ENCODE measurements at places on chromosomes 13 and 19.

DNA sequence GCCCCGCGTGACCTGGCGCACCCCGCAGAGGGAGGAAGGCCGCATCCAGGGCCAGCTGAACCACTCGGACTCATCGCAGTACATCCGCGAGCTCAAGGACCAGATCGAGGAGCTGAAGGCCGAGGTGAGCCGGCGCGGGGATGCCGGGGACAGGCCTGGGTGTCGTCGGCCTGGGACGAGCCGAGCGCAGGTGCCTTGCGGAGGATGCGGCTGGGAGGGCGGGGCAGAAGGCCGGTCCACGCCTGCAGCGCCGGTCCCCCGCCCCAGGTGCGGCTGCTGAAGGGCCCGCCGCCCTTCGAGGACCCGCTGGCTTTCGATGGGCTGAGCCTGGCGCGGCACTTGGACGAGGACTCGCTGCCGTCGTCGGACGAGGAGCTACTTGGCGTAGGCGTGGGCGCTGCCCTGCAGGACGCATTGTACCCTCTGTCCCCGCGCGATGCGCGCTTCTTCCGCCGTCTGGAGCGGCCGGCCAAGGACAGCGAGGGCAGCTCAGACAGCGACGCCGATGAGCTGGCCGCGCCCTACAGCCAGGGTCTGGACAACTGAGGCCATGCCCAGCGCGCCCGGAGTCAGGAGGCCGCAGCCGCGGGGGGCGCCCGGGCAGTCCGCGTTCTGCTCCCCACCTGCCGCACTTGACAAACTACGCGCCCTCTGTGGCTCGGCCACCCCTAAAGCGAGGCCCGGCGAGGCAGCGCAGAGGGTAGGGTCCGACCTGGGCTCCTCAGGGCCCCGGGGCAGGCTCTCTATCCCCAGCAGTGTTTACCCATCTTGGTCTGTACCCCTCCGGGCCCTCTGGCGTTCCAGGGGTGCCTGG lies 10.8 kb downstream of the PRR36 start:
- DNase-seq, result no peak

DNA sequence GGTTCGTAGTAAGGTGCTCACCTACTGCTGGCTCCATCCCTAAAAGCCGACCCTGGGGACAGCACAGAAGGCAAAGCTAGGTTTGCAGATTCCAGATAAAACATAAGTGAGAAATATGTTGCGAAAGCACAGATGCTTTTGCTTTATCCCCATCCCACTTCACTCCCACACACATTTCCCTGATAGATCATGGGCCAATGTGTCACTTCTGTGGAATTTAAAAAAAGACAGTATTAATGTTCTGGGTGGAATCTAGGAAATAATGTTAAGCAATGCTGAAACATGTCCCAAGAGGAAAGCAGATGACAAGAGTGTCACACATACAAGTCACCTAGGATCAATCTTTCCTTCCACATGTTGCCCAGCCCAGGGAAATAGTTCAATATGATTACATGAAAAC lies 661.0 kb upstream of the MIR17HG start:
- no peak for DNase-seq

- no peak for DNase-seq
Observed at GRCh38 chr13:28503182-28503967, 8.4 kb upstream of the FLT1 start.

DNA sequence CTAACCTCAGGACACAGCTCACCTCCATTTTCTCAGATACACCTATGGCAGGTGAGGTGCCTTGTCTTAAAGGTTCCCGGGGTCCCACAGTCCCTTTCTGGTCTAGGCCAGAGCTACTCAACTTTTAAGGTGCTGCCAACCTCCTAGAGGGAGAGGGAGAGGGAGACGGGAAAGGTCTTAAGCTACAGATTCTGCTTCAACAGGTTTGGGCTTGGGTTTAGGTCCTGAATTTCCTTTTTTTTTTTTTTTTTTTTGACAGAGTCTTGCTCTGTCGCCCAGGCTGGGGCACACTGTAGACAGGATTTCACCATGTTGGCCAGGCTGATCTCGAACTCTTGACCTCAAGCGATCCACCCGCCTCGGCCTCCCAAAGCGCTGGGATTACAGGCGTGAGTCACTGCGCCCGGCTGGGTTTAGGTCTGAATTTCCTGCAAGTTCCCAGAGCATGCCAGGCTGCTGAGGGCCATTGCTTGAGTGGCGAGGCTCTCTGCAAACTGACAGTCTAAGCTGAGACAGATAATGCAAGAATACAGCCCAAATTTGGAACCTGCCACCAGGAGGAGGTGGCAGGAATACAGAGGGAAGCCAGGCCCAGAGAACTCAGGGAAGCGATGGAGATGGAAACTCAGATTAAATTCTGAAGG lies 7.8 kb upstream of the SYCN start:
- DNase-seq, result no peak

GRCh38 chr13:110506859-110507566 lies 54.5 kb downstream of the RAB20 start:
- no peak for DNase-seq

DNA sequence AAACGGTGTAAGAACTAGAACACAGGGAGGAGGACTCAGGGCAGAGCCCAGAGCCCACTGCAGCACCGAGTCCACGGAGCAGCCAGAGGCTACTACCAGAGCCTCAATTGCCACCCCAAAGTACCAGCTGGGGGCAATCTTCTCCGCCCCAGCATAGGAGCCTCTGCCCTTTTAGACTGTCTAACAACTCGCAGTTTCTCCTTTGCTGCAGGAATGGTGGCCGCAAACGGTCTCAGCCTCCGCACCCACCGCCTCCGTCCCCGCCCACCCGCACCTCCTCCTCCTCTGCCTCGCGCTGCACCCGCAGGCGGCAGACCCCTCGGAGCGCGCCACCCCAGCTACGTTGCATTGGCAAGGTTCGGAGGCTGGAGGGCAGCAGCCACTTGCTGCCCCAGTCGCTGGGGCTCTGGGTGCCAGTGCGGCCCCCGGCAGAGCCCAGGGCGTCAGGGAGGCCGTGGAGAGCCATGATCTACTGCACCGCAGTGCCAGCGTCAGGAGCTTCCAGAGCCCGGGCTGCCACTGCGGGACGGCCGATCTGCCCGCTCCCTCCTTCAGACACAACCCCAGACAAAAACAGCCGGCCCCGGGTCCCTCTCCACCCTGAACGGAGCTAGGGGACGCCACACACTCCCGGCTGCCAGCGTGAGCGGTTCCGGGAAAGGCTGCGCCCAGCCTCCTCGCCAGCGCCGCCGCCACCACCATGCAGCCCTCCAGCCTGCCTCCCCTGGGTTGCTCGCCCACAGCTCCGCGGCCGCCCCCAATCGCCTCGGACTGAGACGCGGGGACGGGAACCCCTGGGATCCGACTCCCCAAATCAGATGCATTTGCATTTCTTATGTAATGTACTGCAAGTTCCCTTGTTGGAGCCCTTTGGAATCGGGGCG lies 1.8 kb downstream of the FGF14 start:
- DNase-seq, result no peak

- no peak for DNase-seq
Observed at GRCh38 chr19:29763196-29763595, 48.1 kb upstream of the C19orf12 start.

- DNase-seq, result no peak
Observed at GRCh38 chr19:18562086-18562485, 4.4 kb downstream of the KXD1 start.

DNA sequence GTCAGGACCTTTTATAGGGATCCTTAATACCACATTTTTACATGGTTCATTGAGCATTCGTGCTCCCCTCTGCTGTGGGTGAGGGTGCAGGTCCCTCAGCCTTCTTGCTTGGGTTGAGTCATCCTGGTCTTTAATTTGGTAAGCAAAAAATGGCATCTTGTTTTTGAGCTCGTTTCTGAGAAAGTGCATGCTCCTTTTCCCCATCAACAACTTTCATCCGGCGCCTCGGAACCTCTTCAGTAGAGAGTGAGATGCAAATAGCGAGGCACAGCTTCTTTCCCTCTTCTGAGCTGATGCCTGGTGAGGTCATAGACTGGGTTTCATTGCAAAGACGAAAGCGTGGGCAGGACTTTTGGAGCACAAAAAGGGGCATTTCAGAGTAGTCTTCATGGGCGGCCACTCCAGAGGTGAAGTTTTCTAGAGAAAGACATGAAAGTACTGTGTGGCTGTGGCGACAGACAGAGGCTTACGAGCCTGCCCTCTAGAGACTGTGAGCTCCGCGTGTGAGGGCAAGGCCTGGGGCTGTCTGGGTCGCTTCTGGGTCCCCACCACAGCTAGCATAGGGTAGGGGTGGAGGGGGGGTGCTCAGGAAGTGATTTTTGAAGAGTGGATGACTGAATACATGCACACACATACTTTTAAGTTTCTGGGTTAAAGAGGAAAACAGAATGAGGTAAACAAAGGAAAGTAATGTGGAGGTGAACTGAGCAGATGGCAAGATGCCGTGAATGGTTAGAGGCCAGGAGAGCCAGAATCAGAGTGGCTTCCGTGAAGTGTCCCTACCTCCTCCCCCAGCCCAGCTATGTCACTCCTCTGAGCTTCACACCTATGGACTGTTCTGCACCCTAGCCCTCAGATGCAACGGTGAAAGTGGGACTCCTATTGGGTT lies 44.3 kb downstream of the BBC3 start:
- DNase-seq, result no peak

DNA sequence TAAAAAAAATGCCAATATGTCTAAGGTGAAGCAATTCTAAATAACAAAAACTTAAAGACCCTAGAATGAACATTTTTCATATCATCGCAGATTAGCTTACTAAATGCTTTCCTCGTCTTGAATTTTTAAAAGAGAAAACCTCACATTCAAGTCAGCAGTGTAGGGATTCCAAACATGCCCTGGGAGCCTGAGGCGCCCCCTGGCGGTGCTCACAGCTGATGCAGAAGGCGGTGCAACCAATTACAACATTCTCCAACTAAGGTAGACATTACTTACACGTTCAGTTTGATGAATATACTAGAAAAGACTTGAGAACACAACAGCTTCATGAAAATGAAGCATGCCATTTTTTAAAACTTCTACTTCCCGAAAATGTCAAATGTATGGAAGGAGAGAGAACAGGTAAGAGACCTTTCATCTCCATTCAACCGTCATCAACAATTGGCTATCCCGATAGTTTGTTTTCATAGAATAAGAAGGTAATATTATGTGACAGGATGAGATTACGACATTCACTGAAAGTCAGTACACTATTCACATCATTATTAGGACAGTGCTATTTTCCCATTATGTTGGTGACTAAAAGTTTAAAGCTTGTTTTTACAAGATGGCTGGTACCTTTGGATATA lies 304.4 kb downstream of the DCLK1 start:
- no peak for DNase-seq

GRCh38 chr19:5269926-5270325 lies 70.7 kb downstream of the PTPRS start:
- no peak for DNase-seq

DNA sequence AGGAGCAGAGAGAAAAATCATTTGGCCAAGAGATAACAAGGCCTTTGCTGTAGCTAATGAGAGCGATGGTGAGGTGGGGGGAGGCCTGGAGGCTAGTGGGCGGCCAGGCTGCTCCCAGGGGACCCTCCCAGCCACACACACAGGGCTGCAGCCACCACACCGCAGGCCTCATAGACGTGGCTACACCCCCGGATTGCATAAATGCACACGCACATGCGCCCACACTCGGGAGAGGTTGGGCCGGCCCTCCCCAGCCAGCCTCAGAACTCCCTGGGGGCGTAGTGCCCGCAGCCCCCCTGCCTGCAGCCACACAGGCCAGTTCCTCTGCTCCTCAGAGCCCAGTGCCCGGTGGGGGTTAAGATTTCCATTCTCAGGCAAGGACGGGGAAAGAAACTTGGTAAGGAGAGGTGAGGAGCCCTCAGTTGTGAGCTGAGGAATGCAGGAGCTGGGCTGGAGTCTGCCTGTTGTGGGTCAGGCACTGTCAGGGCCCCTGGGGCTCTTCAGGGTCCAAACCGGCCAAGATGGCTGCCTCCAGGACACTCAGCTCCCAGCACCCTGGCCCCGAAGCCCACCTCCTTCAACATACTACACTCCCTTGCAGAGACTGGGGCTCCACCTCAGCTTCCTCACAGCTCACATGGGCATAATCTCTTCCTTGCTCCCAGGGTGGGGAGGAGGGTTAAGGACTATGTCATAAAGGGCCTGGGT lies 8.0 kb downstream of the PTH2 start:
- no peak for DNase-seq

- no peak for DNase-seq
Observed at GRCh38 chr19:17658666-17659065, 29.5 kb downstream of the UNC13A start.

Data from renal cortex interstitium (tissue), 15 donors.